ENCODE measurements at places on chromosomes 13 and 19.

DNA sequence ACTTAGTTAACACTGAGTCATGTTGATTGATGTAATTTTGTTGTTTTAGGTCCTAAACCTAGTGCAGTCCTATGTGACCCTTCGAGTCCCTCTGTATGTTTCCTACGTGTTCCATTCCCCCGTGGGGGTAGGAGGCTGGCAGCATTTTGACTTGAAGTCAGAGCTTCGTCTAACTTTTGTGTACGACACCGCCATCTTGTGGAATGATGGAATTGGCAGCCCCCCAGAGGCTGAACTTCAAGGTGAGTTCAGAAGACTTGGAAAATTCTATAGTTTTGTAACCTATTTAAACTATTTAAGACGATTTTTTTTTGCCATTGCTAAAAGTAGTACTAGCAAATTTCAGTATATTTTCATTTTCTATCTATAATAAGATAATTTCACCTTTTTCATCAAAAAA lies 117.9 kb downstream of the STOML3 start:
- no peak for DNase-seq

DNA sequence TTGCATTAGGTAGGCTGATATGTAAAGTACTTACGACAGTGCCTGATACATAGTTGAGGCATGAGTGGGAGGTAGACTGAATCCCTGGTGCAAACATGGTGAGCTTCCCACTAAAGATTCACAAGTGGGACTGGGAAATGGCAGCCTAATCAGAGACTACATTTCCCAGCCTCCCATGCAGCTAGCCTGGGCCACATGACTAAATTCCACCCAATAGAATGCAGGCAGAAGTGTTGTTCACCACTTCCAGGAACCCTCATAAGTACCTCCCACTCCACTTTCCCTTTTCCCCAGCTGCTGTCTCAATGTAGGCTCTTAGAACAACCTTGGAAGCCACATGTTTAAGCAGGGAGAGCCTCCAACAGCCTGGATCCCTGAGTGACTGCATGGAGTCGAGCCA lies 104.9 kb downstream of the CACNA1A start:
- no peak for DNase-seq

- no peak for DNase-seq
Measured at GRCh38 chr13:76741046-76741445, 145.2 kb downstream of the KCTD12 start.

- DNase-seq: no peak
Measured at GRCh38 chr13:78401873-78402707, 201.3 kb downstream of the POU4F1 start.

GRCh38 chr19:925087-925525 lies 729 bp upstream of the ARID3A start:
- no peak for DNase-seq

DNA sequence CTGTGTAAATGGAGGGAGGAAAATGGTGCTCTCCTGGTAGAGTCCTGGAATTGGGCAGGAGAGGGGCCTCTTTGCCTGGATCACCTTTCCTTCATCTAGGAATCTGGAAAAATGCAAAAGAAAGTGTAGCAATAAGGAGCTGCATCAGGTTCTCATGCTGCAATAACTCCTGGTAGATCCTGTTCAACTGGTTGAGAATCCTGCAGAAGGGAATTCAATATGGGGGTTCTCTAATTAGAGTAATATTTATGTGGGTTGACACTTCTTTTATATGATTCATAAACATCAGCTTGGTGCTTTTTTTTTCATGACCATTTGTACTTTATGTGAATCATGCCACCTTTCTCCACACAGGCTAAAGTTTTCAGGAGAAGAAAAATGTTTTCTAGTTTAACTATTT lies 9.5 kb upstream of the NUDT15 start:
- no peak for DNase-seq

DNA sequence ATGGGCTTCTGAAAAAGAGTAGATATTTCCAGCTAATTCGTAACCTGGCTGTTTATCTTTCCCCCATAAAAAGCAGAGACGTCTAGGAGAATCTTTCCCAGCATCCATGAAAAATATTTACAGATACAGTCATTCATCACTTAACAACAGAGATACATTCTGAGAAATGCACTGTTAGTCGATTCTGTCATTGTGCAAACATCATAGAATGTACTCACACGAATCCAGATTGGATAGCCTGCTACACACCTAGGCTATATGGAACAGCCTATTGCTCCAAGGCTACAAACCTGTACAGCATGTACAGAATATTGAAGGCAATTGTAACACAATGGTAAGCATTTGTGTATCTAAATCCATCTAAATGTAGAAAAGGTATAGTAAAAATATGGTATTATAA lies 530.2 kb upstream of the NBEA start:
- no peak for DNase-seq

- DNase-seq: no peak
Measured at GRCh38 chr19:5628461-5628860, 5.6 kb downstream of the SAFB start.

GRCh38 chr19:50952910-50953309 lies at the start of gene KLK5:
TSS of gene KLK5 (minus strand) at chr19:50953038. CDS start at chr19:50952657, 381 bp downstream.
- DNase-seq: no peak

- DNase-seq: no peak
Measured at GRCh38 chr13:71015021-71015420, 852.0 kb downstream of the DACH1 start.

- no peak for DNase-seq
Measured at GRCh38 chr19:54207983-54208783, 7.5 kb downstream of the RPS9 start.

GRCh38 chr19:33447336-33448158 lies 74.0 kb downstream of the CEBPG start:
- no peak for DNase-seq

- DNase-seq: no peak
Measured at GRCh38 chr13:93751117-93751516, 524.5 kb downstream of the GPC6 start.

- DNase-seq: no peak
Measured at GRCh38 chr13:26456650-26457049, 100.8 kb upstream of the WASF3 start.

GRCh38 chr19:10828981-10829821 lies 6.8 kb downstream of the TMED1 start:
- no peak for DNase-seq

- no peak for DNase-seq
Measured at GRCh38 chr19:30604657-30605056, 232.5 kb downstream of the ZNF536 start.

DNA sequence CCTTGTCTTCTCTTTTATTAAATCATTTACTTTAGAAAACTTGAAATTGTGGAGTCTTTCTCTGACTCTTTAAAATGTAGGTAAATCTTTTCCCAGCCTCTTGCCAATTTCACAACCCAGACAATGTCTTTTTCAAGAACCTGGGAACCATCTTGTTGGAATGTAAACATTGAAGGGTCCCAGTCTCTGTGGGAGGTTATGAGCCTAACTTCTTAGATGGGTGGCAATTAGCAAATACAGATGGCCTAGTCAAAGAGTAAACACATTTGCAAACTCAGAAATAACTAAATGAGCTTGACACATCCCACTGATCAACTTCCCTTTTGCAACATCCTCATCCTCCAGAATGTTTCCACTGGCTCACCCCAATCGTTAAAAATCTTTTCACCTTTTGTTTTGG lies 721.0 kb downstream of the PCDH9 start:
- DNase-seq: no peak

DNA sequence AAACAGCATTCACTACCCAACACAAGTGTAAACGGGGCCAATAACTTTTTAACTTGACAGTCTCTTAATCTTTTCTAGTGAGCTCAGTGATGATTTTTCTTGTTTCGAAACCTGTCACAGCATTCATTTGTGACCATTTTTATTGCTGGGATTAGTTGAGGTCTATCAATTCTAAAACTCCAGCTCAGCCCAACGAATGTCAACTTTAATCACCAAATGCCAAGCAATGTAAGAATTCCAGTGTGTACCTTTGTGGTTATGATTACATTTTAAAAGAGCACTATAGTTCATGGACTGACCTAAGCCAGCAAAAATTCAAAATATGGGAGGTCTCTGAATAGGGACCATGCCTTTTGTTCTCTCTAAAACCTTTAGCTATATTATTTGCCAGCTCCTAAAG lies 694.3 kb upstream of the SGCG start:
- DNase-seq: no peak

- no peak for DNase-seq
Measured at GRCh38 chr13:46572752-46573431, 19.9 kb downstream of the LRCH1 start.

DNA sequence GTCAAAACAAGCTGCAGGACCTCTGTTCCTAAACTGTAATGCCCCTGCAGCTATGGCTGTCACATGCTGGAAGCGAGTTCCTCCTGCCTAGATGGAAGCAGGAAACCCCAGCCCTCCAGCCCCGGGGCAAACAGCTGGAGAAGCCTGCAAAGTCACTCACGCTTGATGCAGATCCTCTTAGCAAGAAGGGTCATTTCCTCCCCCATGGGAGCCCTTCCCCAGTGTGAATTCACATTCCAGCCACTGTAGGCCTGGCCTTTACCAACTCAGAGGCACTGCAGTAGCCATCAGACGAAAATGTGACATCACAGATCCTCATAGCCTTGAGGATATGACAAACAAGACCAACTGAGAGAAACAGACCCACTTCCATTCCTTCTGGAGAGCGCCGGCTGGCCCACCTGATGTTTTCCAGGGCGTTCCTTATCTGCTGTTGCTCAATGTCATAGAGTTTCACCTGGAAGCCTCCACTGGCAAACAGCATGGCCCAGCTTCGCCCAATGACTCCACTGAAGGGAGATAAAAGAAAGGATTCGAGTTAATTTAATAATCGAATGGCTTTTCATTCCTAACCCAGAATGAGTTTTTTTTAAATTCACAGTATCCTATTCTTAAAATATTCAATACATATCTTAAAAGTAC lies 13.5 kb downstream of the CRYL1 start:
- no peak for DNase-seq

DNA sequence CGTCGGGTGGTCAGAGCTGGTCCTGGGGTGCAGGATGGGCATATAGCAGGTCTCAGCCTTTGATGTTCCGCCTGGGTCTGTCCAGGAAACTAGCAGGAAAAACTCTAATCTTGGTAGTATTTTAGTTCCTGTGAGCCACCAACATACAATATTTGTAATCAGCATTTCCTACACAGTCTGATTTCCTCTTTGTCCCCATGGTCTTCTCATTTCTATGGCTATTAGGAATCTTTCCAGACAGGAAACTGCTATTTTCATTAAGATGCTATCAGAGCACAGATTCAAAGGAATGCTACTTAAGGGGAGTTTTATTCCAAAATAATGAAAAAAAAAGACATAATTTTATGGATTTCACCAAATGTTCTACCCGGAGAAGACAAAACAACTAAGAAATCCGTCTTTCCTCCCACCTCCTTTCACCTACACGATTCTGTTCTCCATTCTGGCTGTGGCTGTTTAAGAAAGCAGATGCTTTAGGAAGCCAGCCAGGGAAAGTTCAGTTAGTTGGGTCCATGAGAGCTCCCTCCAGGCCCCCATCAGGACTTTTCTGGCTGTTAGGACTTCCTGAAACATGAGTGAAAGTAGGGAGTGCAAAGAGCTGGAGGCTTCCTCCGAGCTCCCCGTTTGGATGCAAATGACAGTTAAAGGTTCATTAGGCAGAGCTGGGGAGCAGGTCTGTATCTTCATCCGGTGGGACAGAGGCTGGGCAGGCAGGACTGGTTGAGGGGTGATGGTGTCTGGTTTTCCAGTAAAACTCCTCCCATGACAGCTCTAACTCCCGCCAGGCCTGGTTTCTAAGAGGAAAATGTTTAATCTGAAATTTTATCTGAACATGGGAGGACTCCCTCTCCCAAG lies 36.3 kb downstream of the SHISA2 start:
- DNase-seq: no peak

GRCh38 chr19:28021259-28022185 lies 1191.4 kb downstream of the UQCRFS1 start:
- no peak for DNase-seq

DNA sequence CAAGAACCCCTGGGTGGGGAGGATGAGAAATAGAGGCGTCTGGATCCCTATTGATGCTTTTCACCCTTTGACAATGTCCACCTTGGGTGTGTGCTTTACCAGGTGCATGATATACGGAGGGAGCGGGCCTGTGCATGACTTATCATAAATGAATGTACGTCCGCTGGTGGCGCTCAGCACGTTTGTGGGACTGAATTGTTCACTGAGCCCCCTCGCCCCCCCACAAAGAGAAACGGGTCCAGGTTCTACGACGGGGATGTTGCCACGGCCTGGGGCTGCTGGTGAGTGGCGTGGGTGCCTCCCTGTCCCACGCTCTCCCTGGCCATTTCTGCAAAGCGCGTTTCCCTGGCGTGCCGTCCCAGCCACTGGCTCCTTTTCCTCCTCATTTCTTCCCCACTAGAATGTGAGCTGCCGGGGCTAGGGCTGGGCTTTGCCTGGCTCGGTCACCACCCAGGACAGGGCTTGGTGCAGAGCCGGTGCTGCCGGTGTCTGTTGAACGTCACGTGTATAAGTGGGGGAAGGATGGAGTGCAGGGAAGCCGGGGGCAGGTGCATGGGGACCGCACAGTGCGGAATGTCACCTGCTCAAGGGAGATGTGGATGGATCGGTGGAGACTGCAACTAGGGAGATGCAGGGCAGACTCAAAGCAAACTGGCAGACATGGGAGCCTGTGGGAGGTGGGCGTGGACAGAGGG lies 21.6 kb downstream of the LRRC4B start:
- DNase-seq: no peak

DNA sequence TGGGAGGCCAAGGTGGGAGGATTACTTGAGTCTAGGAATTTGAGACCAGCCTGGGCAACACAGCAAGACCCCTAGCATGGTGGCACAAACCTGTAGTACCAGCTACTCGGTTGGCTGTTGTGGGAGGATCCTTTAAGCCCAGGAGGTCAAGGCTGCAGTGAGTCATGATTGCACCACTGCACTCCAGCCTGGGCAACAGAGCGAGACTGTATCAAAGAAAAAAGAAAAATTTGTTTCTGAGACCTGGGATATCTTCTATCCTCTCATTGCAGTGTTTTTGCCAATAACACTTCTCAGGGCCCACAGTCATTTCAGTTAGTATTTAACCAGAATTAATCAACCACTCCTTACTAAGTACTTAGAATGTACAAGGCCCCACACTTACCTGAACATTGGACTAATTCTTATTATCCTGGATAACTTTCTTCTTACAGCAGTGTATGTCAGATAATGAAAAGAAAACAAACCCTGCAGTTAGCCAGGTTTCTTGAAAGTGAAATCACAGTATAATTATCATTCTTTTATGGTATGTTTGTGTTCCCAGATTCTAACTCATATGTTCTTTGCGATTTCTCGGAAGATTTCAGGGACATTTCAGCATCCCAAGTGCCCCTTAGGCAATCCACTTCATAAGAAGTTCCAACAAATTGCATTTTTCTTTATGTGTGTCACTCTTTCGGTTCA lies 75.6 kb upstream of the KLF5 start:
- DNase-seq: peak; percentile 40

- no peak for DNase-seq
Measured at GRCh38 chr13:40190641-40191100, 475.8 kb downstream of the FOXO1 start.
